Stimulated activated CD8-positive, alpha-beta memory T cell treated with anti-CD3 and anti-CD28 coated beads, Interleukin-15, amount 100 ng/mL, for 48 hours (primary cell): ENCODE measurements at places on chromosomes 16 and 17.

DNA sequence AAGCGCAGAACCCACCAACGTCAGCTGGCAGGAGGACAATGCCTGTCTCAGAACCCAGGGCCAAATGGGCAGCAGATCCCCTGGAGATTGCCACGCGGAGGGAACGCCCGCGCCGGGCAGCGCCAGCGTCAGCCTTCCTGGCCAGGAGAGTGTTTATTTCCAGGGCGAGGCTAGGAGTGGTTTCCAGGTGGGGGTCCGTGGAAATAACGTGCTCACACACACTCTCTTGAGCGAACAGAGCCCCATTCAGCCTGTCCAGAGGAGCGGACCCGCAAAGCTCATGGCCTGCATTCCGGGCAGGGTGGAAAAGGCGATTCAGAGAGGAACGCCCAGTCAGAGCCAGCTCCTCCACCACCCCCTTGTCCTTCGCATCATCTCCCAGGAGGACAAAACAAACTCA, 40.3 kb downstream of the SDK2 start:
- no peak for DNase-seq

GRCh38 chr17:48374650-48375230, 55.3 kb downstream of the SKAP1 start:
- DNase-seq = no peak

DNA sequence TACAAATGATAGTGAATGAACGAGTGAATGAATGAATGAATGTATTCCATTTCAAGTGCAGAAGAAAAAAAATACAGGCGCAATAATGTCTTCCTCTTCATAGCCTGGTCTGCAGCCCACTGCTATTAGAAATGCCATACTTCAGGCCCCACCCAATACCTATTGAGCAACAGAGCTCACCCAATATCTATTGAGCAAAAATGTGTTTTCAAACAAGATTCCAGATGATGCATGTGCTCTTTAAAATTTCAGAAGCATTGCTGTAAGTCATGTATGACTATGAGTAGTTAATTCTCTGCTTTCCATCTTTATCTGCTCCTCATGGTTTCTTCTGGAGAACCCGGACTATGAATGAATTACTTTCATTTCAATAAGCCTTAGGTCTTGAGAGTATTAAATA, 308.2 kb downstream of the XYLT1 start:
- no peak for DNase-seq

GRCh38 chr16:57976331-57976796, 5.4 kb upstream of the CNGB1 start:
- DNase-seq = no peak

DNA sequence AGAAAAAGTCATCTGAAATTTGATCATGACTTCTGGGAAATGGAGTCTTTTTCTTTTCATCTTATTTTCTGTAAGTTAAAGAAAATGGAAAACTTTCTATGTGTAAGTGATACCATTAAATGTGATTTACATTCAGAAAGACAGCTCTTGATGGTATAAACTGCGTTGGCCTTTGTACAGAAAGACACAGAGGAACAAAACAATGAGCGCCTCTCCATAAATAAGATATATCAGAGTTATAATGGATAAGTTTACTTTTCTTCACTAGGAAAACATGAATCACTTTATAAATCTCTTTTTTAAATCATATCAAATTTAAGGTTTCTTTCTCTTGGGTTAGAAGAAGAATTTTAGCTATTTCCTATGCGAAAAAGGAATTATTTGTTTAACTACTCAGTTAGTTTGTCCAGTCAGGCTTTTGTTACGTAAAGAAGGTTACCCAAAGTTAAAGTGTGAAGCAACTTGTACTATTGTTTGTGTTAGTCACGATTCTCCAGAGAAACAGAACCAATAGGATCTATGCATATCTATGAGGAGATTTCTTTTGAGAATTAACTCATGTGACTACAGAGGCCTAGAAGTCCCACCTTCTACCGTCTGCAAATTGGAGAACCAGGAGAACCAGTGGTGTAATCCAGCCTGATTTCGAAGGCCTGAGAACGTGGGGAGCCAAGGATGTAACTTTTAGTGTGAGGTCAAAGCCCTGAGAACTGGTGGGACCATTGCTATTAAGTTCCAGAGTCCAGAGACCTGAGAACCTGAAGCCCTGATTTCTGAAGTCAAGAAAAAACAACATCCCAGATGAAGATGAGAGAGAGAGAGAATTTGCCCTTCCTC, 295.4 kb upstream of the KCNJ16 start:
- no peak for DNase-seq

GRCh38 chr17:77466140-77466539, 325.4 kb downstream of the SEC14L1 start:
- DNase-seq = no peak

DNA sequence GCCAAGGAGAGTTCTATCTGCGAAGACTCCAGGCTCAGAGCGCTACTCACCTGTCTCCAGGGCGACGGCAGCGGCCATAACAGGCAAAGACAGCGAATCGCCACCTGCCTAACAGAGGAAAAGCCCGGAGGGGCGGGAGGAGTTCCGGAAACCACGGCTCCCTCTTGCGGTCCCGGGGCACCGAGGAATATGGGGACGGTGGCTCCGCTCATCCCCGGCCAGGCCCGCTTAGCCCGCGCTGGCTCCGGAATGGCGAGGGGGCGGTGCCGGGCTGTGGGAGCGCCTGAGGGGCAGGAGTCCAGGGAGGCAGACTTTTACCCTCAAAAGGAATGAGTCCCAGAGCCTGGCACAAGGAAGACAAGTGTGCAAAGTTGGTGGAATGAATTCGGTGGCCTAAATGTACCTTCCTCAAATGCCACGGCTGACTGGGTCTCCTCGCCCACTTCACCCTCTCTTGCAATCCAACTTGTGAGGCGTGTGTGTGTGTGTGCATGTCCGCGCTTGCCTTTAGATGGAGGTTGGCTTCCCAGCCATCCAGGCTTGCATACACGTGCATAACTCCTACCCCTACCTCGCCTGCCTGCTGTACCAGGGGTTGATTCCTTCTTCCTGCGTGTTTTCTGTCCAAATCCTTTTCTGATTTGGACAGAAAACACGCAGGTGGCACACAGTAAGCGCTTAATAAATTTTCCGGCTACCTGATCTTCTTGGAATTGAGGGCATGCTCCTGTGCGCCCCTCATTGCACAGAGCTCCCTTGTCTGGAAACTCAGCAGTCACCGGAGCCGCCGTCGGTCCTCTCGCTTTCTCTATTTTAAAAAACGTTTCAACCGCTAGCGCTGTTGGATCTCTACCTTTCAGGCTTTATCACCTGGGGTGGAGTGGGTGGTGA, 3.5 kb downstream of the C17orf100 start:
- no peak for DNase-seq

DNA sequence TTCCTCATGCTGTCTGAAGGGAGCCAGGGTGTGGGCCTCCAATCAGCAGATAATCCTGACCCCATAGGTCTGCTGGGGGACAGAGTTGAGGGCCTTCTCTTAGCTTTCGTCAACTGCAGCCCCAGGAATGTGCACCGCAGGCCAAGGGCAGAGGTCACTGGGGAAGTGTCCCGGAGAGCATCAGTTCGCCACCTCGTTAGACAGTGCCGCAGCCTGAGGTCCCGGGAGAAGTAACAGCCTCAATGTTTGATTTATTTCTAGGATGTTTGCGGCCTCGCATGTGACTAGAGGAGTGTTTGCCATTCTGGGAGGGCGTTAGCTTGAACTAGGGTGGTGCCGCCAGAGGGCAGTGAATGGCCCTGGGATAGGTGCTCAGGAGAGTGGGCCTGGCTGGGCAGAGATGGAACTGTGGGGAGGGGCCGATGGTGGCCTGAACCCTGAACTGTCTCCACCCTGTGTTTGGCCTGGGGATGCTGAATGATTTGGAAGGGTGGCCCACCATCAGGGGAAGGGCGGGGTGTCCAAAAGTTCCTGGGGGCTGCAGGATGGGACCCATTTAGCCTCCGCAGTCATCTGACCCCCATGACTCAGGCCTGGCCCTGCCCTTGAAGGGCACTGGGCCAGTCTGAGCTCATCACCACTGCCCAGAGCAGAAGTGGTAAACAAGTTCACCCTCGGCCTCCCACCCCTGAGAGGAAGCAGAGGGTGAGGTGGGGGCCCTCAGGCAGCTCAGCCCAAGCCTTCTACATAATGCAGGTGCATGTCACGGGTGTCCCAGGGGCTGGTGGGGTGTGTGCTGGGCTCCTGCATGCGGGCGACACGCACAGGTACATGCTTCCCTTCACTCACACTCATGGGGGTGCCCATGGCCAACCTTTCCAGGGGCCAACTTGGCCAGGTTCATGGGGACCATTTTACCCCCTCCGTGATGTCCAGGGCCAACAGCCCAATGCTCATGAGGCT, 12.4 kb upstream of the TAC4 start:
- DNase-seq = no peak

DNA sequence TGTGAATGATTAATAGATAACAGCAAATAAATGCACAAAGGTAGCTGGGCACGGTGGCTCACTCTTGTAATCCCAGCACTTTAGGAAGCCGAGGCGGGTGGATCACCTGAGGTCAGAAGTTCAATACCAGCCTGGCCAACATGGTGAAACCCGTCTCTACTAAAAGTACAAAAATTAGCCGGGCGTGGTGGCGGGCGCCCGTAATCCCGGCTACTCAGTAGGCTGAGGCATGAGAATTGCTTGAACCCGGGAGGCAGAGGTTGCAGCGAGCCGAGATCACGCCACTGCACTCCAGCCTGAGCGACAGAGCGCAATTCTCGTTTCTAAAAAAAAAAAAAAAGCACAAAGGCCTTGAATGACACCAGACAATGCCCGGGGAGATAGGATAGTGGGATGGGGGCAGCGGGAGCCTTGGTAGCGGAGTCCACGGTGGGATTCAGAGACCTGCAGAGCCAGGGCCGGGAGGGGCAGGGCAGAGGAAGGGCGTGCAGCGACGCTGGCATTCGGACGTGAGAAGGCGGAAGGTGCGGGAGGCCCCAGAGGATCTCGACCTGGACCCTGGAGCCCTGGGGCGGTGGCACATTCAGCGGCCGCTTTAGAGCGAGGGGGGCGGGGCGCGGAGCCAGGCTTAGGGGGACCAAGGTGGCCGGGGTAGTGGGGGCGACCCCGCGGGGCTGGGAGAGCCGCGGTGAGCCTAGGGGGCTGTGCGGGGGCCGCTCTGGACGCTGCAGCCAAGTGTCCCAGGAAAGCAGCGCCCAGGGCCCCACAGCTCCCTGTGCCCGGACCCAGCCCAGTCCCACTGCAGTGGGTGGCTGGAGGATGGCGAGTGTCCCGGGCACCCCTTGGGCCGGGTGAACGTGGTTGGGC, 999 bp upstream of the FLYWCH2 start:
- DNase-seq = no peak
